ENCODE measurements at places on chromosomes 3 and 15. TPM values are rescaled to one million over a fixed set of nuclear protein-coding genes. Genes with fewer than 3 reads are reported as not detected.

DNA sequence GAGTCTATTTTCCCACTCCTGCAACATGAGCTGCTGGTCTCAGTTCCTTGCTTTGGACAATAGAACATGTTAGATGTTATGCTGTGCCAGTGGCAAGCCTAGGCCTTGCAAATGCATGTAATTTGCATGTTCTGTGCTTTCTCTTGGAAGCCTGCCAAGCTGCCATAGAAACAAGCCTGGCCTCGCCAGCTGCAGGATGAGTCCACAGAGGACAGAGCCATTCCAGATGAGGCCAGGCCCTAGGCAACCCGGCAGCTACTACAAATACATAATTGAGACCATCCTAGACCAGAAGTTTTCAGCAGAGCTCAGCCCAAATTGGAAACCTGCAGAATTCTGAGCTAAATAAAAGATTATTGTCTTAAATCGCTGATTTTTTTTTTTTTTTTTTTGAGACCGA, 39.6 kb downstream of the TRIM69 start:
- no peak for DNase-seq

GRCh38 chr3:157115069-157116006, 44.6 kb downstream of the CCNL1 start:
- peak; percentile 56 for DNase-seq

DNA sequence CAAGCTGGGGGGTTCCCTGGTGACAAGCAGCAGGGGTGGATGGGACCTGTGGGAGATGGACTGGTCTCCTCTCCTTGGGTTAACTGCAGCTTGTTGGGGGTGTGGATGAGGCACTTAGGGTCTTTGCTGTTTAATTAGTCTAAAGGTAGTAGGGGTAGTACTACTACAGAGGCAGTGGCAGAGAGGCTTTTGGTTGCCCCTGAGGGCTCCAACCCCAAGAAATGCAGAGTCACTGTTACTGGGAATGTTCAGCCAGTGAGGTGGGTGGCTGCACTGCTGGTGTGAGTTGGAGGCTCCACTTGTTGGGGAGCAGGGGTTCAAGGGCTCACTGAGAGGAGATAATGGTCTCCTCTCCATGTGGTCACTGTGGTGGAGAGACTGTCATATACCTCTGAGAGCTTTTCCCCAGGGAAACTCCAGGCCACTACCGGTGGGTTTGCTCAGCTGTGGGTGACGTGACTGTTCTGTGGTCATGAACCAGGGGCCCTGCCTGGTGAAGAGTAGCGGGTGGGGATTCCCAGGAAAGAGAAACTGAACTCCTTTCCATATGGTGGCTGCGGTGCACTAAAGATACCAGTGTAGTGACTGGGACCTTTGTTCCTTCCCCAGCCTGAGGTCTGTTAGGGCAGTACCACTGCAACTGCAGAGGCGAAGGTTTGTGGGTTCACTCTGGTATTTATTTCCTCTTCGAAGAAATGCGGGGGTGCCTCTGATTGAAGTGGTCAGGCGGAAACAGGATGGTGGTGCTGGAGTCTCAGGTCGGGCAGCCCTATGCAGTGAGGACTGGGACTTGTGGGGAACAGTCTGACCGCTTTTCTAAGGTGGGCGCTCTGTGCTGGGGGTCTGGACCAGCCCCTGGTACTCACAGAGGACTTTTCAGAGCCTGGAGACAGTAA, 68.9 kb upstream of the TNFSF10 start:
- DNase-seq: no peak

DNA sequence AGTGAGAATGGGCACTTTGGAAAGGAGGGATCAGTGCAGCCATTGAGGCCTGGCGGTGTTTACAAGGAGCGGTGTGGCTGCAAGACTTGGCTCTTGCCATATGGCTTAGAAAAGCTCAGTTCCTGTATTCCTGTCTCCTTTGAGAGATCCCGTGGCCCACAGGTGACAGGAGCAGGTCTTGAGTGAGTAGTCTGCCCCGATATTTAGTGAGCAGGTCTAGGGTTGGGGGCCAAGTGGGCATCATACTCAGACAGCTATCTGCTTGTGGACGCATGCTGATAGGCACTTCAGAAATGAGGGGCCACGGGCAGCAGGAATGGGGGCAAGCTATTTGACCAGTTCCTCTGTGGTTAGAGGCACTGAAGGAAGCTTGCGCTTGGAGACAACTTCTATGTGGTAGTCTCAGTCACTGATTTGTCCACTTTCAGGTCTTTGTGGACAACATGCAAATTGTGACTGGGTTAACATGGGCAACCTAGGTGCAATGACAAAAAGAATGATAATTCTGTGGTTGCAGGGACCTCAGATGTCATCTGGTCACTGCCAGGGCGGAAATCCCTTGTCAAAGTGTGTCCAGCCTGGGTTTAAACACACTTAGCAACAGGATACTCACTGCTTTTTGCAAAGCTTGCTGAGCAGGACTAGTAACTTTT, 1.1 kb downstream of the TMED3 start:
- DNase-seq: no peak

DNA sequence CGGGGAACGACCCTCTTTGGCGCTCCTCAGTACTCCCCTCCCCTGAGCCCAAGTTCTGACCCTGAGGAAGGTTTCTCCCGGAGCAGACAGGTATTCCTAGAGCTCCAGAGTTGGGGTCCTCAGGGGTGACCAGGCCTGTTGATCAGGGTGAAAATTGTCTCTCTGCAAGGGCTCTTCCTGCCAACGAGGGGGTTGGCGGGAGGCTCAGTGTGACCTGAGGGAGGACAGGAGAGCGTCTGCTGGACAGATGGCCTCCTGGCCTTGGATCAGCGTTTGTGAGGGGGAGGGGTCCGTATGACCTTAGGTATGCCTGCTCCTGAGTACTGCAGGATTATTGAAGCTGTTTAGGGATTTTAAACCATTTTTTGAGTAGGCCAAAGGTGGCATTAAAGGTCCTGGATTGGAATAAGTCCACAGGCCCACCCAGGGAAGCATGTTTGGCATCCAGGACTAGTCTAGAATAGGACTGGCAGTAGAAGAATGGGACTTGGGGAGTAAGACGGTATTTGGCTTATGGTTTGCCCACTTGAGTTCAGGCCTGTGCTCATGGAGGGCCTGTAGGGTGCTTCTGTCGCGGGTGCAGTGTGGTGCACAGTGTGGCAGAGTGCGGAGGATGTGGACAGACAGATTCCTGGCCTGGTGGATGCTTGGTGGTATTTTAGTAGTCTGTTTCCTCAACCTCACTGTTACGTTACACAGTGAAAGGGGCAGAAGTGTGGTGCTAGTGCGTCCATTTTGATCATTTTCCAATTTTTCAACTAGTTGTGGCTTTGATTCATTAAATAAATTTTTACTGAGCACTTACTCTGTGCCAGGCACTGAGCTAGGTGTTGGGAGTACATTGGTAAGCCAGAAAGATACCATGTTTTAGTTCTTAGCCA, 959 bp downstream of the ZNF592 start:
- peak; percentile 73 for DNase-seq

DNA sequence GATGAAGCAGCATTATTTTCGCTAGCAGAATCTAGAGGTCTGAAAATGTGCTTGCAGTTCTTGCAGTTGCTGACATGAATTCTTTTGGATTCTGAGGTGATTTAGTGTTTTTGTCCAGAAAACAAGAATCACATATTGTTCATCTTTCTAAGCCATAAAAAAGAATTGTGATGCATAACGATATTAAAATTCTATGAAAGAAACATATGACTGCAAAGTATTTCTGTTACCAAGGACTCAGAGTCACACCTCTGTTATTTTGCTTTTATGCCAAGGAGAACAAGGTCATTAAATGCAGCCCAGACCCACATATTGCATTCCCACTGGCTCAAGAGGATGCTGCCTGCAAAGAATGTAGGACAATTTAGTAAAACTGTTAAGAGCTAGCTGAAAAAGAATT, 299.8 kb upstream of the GPR149 start:
- DNase-seq: no peak

DNA sequence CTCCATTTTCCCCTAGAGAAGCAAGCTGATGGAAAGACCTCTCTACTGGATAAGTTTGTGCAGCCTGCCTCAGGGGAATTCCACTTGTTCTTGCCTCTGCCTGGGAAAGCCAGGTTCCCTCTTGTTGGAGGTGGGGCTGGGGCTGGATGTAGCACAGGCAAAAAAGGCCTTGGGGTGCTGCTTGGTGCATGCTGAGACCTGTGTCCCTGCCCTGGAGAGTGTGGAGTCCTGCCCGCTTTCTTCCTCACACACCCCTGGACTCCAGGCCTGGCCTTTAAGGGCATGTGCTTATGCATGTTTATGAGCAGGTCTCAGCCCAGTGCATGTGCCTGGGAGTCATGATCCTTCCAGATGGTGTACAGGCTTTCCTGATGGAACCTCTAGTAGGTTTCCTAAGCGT, 23.5 kb upstream of the JMJD7 start:
- DNase-seq: no peak

- DNase-seq: peak; percentile 66
Measured at GRCh38 chr3:11386465-11387113, 114.4 kb downstream of the ATG7 start.

DNA sequence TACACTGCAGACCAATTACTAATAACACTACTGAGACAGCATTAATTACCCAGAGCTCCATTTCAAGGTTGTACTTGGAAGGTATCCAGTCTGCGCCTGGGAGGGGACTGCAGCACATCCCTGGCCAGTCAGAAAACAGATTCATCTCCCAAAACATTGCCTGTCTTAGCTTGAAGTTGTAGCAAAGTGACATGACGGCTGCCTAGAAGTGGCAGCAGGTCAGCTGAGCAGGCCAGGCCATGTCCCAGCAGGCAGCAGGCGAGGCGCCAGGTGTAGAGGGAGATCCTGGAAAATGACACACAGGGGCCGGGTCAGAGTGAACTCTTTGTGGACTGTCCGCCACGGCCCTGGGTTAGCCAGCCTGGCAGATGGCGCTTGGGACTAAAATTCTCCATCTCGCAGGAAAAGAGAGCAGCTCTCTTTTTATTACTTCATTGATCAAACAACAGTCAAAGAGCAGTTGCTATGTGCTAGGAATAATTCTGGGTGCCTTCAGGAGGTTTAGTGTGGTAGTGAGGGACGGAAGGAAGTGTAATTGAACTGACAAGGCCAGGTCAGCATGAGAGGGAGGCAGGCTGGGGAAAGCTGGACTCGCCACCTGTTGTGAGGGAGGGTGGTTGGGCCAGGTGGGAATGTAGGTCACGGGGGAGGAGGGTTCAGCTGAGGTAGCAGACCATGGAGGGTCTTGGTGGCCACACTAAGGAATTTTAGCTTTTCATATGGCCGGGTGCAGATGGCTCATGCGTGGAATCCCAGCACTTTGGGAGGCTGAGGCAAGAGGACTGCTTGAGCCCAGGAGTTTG, 1.3 kb upstream of the MAP6D1 start:
- DNase-seq: peak; percentile 55

- no peak for DNase-seq
Measured at GRCh38 chr3:107206141-107206540, 171.1 kb upstream of the CCDC54 start.

DNA sequence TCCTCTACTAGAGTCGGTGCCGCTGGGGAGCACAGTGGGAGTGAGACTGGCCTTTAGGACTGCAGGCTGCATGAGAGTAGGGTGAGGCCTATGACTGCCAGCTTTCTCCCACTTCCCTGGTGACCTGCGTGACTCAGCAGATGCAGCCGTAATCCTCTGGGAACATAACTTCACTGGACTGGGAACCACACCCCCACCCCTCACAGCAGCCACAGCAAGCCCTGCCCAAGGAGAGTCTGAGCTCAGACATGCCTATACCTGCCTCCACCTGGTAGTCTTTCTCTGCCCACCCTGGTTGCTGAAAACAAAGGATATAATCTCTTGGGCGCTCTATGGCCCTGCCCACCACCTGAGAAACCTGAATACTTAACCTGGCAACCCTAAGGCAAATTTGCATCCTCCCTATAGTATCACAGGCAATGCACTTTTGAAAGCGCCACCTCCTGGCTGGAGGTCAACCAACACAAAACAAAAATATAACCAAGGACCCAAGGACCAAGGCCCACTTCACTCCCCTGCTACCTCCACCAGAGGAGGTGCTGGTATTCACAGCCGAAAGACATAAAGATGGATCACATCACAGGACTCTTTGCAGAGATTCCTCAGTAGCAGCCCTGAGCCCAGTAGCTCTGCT, 308.9 kb downstream of the CTNNB1 start:
- no peak for DNase-seq

DNA sequence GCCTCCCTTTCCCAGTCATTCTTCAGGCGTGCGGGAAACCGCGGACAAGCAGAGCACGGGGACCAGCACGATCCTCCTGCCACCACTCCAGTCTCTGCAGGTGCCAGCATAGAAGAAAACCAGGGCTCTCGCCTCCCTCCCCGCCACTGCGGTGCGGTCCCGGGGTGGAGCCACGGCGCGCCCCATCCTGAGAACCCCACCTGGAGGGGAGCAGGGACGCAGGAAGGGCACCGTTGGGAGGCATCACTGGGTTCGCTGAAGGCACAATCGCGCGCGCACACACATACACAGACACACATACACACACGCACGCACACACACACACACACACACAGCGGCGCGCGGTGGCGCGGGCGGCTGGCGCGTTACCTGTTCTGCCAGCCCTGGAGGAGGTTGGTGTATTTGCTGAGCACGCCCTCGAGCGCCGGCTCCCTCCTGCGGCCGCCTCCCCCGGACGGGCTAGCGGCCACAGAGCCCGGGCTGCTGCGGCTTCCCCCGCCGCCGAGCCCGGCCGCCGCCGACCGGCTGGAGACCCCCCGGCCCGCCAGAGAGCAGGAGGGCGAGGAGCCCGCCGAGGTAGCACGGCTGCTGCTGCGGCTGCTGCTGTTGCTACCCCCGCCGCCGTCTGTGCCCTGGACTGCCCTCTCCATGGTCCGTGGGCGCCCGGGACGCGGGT, 394 bp downstream of the OSBPL10 start:
- peak; percentile 67 for DNase-seq

DNA sequence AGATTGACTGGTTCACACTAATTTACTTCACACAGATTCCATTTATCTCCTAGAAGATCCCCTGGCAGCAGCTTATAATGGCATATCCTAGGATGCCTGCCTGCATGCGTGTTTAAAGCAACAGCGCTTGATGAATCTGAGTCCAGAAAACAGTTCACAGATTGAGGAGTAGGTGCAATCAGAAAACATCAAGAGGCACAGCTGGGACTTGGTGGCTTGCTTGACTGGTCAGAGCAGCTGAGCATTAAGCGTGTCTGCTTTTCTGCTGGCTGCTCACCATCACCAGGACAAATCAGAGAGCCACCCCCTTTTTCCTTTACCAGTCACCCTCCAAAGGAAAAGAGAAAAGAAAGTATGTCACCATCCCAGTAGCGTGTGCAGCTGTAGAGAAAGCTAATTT, 223.6 kb downstream of the WDR72 start:
- no peak for DNase-seq

GRCh38 chr3:18111796-18112232, 313.3 kb downstream of the SATB1 start:
- DNase-seq: no peak

DNA sequence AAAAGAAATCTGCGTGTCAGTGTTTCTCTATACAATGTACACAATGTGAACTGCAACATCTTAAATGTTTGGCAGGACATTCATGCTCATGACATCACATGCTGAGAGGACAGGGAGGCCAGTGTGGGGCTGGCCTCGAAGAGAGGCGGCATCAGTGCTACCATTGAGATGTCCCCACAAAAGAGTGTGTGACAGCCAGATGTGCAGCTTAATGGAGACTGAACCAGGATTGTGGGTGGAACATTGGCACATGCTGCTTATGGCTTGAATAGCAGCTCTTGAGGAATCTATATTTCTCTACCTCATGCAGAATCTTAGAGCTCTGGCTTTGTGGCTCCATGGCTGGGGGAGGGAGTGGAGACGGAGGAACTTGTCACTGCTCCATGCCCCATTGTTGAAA, 18.5 kb downstream of the CLDN11 start:
- DNase-seq: no peak

CLRN1 gene
- 13.7 TPM for polyA plus RNA-seq

THBS1 gene
- polyA plus RNA-seq: 62.7 TPM

RTF1 gene
- 49.5 TPM for polyA plus RNA-seq

ZNF662 gene
- polyA plus RNA-seq: 10.6 TPM

ITGA11 gene
- 1.4 TPM for polyA plus RNA-seq
